ENCODE measurements at places on chromosomes 5 and 9.

DNA sequence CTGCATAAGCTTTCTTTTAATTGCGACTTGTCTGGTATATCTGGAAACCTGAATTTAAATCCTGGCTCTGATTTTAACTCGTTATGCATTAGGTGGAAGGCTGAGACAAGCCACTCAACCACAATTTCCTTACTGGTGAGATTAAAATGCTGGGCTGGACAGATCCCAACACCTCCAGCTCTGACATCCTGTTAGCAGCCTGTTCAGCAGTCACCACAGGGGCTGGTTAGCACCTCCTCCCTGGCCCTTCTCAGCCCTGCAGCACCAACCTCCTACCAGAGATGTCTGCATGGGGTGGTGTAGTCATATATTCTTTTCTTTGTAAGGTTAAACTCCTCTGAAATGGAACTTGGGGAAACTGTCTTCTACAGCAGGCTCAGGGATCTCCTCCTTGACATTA lies 156.5 kb upstream of the NFIL3 start:
- no peak for DNase-seq

- DNase-seq: no peak
These were observed 61.1 kb upstream of the ARAP3 start for GRCh38 chr5:141742866-141743851.

GRCh38 chr5:99544356-99544755 lies 615.5 kb upstream of the CHD1 start:
- no peak for DNase-seq

DNA sequence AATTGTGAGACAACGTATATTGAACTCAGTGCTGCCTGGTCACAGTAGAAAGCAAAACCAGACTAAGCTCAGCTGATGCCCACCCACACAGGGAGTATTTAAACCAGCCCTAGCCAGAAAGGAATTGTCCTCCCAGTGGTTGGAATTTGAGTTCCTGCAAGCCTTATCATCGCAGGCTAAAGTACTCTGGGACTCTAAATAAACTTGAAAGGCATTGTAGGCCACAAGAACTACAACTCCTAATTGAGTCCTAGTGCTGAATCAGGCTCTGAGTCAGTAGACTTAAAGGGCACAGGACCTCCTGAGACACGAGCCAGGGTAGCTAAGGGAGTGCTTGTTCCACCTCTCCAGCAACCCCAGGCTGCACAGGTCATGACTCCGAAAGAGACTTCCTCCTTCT lies 171.4 kb downstream of the MCTP1 start:
- no peak for DNase-seq

GRCh38 chr9:21316860-21317259 lies 11.7 kb upstream of the IFNA5 start:
- no peak for DNase-seq

- no peak for DNase-seq
These were observed 32.6 kb downstream of the CSNK1A1 start for GRCh38 chr5:149518620-149519019.

GRCh38 chr5:97980291-97980690 lies 793.2 kb upstream of the RGMB start:
- no peak for DNase-seq

GRCh38 chr5:73564675-73565074 lies 764 bp downstream of the ANKRA2 start:
- DNase-seq: no peak

Measured in cerebellar nuclear complex (tissue), 1 donor.